Non-pigmented ciliary epithelial cell (primary cell): ENCODE measurements at places on chromosomes 7 and 10.

- DNase-seq = no peak
Observed at GRCh38 chr7:141027043-141027442, 12.3 kb upstream of the MRPS33 start.

DNA sequence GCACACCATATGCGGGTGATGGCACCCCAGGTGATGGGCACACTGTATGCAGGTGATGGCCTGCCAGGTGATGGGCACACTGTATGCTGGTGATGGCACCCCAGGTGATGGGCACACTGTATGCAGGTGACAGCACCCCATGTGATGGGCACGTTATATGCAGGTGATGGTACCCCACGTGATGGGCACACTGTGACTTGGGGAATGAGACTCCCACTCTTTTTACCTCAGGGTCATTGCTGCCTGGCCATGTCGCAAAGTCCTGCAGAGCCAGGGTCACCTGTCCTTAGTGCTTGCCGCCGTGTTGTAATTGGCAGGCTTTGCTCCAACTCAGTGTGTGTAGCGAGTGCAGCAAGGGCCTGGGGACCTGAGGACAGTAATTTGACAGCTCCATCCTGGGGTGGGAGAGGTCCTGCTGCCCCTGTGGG lies 7.6 kb upstream of the CCDC201 start:
- no peak for DNase-seq

GRCh38 chr7:131560061-131560460 lies 3.6 kb upstream of the PODXL start:
- DNase-seq = no peak

DNA sequence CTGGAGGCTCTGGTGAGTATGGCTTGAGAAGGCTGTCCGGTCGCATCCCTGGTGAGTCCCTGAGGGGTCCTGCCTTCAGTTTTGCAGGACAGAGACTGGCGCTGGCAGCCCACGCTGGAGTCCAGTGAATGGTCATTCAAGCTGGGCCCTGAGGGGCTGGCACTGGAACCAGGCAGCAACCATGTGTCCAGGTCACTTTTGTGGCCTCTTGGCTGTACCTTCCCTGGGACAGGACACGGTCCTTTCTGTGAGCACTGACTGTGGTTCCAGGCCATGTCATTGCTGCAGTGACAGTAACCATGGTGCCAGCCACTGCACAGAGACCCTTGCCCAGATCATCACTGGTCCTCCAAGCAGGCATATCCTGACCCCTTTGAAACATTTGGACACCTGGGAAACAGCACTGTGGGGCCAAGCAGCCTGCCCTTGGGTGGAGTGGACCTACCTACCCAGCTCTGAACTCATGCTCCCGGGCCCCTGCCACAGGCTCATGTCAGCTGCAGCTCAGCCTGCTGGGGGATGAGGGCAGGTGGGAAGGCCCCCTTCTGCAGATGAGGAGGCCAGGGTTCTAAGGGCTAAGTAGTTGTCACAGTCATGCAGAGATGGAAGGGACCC lies 72.1 kb downstream of the ADCY1 start:
- DNase-seq = no peak

DNA sequence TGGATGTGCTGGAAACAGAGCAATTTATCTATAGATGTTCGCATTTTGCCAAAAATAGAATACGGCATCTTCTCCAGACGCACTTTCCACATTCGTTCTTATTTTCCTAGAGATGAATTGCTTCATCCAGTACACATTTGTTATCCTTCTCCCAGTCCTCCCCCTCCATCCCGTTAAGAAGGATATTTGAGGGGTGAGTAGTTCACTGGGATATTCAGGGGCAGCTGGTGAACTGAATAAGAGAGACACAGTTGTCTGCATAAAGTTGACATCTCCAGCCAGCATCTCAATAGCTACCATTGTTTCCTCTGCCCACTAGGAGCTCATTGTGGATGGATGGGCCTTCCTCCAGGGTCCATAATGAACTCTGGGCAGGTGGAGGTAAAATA lies 456.8 kb upstream of the NRP1 start:
- DNase-seq = no peak

DNA sequence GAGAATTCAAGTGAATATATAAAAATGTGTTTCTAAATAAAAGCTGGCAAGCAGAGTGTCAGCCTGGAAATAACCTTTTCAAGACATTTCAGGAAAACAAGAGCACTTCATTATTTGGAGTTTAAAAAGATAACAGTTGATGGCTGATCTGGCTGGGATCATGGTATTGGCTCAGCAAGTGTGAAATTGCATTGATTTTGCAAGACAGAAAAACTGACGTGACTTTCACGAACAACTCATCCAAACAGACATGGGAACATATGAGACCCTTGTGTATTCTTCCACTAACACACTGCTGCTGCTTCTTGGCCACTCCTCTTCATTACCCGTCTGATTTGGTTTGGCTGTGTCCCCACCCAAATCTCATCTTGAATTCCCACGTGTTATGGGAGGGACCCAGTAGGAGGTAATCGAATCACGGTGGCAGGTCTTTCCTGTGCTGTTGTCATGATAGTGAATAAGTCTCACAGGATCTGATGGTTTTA lies 108.5 kb downstream of the RAB18 start:
- DNase-seq = no peak

DNA sequence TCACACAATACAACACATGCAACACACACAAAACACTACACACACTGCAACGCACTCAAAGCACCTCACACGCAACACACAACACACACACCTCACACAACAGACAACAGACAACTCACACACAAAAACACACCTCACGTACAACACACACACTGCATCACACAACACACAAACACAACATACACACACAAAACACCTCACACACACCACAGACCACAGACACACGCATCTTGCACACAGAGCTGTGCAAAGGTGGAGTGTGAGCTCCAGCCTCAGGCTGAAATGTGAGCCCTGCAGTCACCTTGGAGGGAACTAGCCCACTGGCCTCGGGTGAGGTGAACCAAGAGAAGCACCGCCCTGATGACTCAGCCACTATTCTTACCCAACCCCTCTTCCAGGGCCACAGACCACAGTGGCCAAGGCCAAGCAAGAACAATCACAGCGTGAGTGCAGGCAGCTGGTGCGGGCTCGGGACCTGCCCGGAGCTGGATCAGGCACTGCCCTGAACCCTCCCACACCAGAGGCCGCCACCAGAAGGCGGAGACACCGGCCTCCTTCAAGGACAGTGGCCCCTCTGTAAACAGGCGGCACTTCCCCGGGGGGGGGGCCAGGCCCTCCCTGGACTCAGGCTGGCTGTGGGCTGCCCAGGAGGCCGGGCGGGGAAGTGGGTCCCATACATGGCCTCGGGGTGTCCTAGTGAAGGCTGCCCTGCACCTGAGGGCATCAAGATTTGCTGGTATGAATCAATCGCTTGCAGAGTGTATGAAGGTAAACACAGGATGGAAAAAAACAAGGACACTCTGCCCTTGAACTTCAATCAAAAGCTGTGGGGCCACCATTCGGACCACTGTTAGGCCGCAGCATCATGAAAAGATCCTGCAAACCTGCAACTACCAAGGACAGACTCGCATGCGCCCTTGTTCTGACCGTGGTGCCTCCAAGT lies 106.7 kb downstream of the TNS3 start:
- peak; percentile 88 for DNase-seq

DNA sequence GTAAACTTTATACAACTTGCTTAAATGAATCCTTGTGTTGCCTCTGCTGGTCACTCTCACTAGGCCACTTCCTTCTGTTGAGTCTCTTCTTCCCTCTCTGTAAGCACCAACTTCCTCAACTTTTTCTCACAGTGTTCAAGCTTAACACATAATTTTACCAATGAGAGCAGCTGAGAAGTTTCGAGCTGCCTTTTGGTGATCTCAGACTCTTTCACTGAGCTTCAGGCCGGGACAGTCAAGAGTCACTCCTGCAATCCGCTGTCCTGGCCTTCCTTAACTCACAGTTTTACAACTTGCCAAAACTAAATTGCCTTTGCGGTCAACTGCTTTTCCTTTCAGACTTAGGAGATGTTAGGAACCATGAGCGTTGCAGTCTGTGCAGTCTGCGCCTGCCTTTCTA lies 47.4 kb downstream of the PRPF18 start:
- no peak for DNase-seq

GRCh38 chr7:36928311-36928710 lies 204.0 kb upstream of the AOAH start:
- no peak for DNase-seq

- DNase-seq = no peak
Observed at GRCh38 chr10:22657566-22658225, 56.7 kb downstream of the PIP4K2A start.

DNA sequence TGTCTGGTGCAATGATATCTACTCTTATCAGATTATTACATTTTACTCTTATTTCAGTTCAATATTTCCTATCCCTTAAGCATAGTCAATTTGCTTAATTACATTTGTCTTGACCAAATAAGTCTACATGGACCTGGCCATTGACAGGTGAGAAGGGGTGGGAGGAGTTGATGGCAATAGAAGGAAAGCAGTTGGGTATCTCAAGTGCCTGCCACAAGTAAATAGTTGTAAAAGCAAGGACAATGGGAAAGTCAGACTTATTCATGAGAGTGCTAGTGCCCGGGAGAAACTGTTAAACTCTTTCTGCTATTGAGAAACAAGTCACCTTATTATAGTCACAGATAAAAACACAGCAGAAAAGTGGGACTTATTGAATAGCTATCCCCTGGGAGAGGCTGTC lies 32.4 kb upstream of the HGF start:
- no peak for DNase-seq

- no peak for DNase-seq
Observed at GRCh38 chr7:4798706-4799235, 23.3 kb downstream of the AP5Z1 start.
